ENCODE measurements at places on chromosomes 16 and 17. TPM values are rescaled to one million over a fixed set of nuclear protein-coding genes. Genes with fewer than 3 reads are reported as not detected.

GRAP gene
- 29.9 TPM for total RNA-seq

KRTAP1-1 gene
- total RNA-seq = not detected

PIK3R6 gene
- not detected for total RNA-seq

NXN gene
- 1.1 TPM for total RNA-seq

STRADA gene
- 25.8 TPM for total RNA-seq

RNF222 gene
- total RNA-seq = not detected

NHLRC4 gene
- 3.7 TPM for total RNA-seq

TP53TG3B gene
- total RNA-seq = not detected

TBKBP1 gene
- 0.25 TPM for total RNA-seq

MYO15A gene
- 1.3 TPM for total RNA-seq

TEKT3 gene
- not detected for total RNA-seq

CCL1 gene
- not detected for total RNA-seq

TBC1D3K gene
- not detected for total RNA-seq

MTMR4 gene
- 53.6 TPM for total RNA-seq

PIMREG gene
- not detected for total RNA-seq

HS3ST3A1 gene
- total RNA-seq = not detected

TUBB3 gene
- 210 TPM for total RNA-seq

AGRP gene
- total RNA-seq = not detected

ADGRG3 gene
- total RNA-seq = not detected

NACA2 gene
- not detected for total RNA-seq

TRIM72 gene
- not detected for total RNA-seq

SLC16A13 gene
- 1.3 TPM for total RNA-seq

RHBDL3 gene
- total RNA-seq = not detected

CHD9 gene
- total RNA-seq = 75.9 TPM

FGF11 gene
- 0.67 TPM for total RNA-seq

KRTAP2-4 gene
- not detected for total RNA-seq

IL17C gene
- total RNA-seq = not detected

ZNF469 gene
- total RNA-seq = not detected

SLFN14 gene
- not detected for total RNA-seq

ZNF423 gene
- total RNA-seq = not detected

KCNH6 gene
- not detected for total RNA-seq

CCL13 gene
- total RNA-seq = not detected

LGALS9B gene
- total RNA-seq = not detected

SLC52A1 gene
- total RNA-seq = not detected

HOXB13 gene
- not detected for total RNA-seq

HBZ gene
- total RNA-seq = not detected

KCTD5 gene
- 15.7 TPM for total RNA-seq

ABCC6 gene
- total RNA-seq = not detected

ARHGDIA gene
- 119 TPM for total RNA-seq

ARHGAP27 gene
- 42.7 TPM for total RNA-seq

TBX2 gene
- total RNA-seq = not detected

TMEM101 gene
- 26.6 TPM for total RNA-seq

RILP gene
- total RNA-seq = 1.7 TPM
